ENCODE measurements at places on chromosomes 2 and 18. TPM values are rescaled to one million over a fixed set of nuclear protein-coding genes. Genes with fewer than 3 reads are reported as not detected.

- DNase-seq: peak; percentile 33
These were observed 26.0 kb downstream of the CTAGE1 start for GRCh38 chr18:22391407-22392345.

Gene GRHL1
- 5.4 TPM for polyA plus RNA-seq

Gene LGALSL
- polyA plus RNA-seq: 46.3 TPM

- no peak for DNase-seq
These were observed 184.0 kb downstream of the SNTG2 start for GRCh38 chr2:1134629-1135028.

Gene TXNDC2
- polyA plus RNA-seq: not detected

Gene REEP1
- polyA plus RNA-seq: 3.0 TPM

Gene METTL5
- polyA plus RNA-seq: 51.1 TPM

DNA sequence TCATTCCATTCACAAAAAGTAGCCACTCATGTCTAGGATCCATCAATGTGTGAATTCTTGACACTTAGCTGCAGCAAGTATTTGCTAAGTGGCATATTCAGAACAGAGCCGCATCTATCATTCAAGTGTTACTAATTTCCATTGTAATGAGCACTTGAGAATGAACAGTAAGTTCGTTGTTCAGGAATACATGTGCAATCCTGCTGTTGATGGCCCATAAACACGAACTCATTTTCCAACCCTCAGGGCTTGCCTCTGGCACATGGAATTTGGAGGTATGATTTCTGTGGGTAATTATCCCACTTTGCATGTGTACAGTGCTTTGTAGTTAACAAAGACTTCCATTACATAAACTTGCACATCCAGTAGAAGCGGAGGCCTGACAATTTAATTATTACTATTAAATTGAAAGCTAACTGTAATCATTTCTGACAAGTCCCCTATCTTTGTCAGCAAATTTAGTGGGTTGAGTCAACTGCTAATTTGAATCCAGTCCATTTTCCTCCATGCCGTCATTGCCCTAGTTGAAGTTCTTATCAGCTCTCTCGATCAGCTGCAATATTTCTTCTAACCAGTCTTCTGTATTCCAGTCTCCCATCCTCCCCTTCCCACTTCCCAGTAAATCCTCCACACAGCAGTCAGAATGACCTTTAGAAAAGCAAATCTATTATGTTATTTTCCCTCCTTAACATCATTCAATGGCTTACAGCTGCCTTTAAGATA, 116.0 kb upstream of the AQP4 start:
- DNase-seq: no peak

GRCh38 chr2:41763141-41763540, 284.7 kb upstream of the PKDCC start:
- no peak for DNase-seq
